Activated T-helper 2 cell treated with anti-CD3 and anti-CD28 coated beads, Interferon-gamma antibody, Interleukin-2, Interleukin-4, amounts not matched to agents 10 μg/mL and 5 μg/mL and 100 μg/mL, durations not matched to agents 14 hours and 24 hours and 36 hours (primary cell): ENCODE measurements at places on chromosomes 16 and 17.

DNA sequence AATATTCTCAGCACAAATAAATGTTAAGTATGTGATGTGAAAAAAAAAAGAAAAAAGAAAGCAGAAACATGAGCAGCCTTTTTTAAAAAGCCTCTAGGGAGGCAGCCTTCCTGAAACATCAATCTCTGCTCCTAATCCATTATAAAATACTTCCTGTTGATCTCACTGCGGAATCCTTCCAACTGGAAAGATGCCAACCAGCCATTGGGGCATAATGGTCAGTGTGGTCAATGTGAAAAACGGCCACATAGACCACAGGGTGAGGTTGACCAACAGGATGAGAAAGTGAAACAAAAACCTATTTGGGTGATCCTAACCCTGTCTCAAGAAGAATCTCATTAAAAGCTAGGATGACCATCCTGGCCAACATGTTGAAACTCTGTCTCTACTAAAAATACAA is 26.1 kb upstream of the ABCA8 start:
- no peak for DNase-seq

- DNase-seq = no peak
Measured at GRCh38 chr16:55470533-55471371, 8.2 kb upstream of the MMP2 start.

DNA sequence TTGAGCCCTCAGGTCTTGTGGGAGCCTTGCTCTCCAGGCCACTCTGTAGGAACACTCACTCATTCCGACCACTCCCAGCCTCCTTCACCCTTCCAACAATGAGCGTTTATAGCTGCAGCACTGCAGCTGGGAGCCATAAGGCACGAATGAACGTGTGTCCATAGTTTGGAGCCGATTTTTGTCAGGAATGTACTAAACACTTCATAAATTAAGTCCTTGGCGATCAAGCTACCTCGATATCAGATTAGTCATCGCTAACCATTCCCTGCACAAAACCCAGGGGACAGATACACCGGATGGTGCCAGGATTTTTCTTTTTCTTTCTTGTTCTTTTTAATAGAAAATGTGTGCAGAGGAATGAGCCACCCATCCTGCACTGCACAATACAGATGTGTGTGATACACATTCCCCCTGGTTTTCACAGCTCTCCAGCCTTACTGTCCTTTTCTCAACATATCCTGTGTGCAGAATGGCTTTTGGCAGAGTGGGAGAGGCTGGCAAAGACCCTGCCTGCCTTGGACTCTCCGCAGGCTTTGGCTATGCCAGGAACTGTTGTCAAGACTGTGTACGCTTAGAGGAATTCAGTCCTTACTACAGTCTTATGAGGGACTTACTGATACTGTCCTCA is 68.4 kb upstream of the ELAC2 start:
- DNase-seq = no peak

DNA sequence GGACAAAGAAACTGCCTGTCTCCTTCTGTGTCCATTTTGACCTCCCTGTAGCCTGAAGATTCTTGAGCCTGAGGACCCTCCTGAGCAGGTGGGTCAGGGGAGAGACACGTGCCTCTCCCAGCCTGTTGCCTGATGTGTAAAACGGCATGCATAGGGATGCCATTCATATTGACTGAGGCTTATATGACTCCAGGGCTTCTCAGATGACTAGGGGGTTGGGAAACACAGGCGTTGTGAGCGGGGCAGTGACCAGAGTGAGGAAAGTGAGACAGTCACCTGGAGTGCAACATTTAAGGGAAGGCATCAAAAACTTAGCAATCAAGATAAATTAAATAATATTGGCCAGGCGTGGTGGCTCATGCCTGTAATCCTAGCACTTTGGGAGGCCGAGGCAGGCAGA is 5.1 kb upstream of the SLC16A5 start:
- no peak for DNase-seq

DNA sequence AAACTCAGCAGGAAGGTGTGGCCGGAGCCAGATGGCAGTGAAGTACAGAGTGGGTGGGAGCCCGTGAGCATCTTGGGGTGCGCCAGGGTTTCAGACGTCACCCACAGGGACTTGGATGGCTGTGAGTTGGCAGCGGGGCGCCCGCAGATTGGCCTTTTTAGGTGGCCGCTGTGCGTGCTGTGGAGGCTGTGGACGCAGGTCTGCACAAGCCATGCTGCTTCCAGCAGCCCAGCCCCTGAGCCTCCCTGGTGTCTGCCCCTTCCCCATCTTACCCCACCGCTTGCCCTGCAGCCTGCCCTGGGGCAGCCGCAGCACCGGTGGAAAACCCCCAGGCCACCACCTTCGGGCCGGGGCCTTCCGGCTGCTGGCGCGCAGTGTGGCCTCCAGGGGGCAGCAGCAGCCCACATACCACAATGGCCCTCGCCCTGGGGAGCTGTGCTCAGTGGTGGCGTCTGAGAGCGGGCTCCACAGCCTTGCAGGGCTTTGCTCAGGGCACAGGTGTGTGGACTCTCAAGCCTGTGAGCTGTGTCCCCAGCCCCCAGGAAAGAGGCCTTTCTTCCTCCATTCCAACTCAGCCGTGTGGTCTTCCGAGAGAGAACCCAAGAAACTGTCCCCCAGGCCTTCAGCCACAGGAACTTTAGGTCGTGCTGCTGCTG is 11.8 kb downstream of the ENDOV start:
- peak; percentile 81 for DNase-seq

GRCh38 chr16:76665571-76666275 is 388.5 kb downstream of the CNTNAP4 start:
- no peak for DNase-seq

DNA sequence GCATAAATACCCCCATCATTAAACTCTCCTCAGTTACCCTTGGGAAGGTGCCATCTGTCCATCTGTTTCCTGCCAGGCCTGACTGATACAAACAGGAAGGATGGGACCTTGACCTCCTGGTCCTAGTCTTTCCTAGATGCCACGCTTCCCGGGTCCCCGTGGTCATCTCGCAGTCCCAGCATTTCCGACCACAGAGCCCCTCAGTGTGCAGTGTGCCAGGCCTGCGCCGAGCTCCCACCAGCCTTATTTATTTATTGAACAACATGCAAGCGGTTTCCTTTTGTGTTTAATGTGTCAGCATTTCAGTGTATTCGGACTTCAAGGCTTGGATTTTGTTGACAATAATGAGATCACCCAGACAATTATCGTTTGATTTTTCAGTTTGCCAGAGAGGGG is 45.6 kb upstream of the NKD1 start:
- no peak for DNase-seq

GRCh38 chr17:13874817-13875216 is 194.5 kb upstream of the COX10 start:
- no peak for DNase-seq

- no peak for DNase-seq
Measured at GRCh38 chr17:1591474-1592090, 29.0 kb upstream of the PITPNA start.

DNA sequence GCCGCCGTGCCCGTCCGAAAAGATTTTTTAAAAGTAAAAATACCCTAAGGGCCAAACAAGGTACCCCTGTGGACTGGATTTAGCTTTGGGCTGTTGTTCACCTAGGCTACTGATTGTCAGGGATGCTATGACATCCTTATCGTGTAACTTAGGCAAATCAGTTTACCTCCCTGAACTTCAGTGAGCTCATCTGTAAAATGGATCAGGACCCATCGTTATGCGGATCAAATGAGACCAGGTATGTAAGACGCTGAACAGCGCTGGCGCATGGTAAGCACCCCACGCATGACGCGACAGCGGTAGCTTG is 658 bp upstream of the ZNF771 start:
- DNase-seq = no peak

DNA sequence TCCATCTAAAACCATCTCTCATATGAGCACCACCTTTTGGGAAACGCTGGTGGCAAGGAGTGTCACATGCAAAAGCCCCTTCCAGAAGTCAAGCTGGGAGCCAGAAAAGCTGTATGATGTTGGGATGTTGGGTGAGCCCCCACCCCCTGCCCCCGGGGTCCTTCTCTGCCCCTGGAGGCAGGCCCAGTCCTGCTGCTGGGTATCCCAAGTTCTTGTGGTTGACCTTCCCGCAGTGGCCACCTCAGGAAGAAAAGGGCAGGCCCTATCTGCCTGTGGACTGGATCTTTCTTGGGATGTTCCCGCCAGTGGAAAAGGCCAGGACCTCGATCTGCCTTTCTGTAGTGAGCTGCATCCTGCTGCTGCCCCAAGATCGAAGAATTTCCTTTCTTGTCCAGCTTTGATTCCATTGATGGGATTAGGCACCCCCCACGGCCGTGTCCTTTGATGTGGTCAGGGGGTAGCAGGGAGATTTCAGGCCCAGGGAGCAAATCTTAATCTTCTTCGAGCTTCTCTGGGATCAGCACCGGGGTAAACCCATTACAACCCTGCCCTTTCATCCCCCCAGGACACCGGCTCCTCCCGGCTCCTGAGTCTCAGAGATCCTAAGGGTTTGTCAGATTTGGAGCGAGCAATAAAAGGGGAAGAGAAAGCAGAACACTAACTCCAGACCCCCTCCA is 165.6 kb downstream of the RAB11FIP4 start:
- DNase-seq = no peak

- no peak for DNase-seq
Measured at GRCh38 chr17:27532269-27533263, 76.3 kb downstream of the KSR1 start.

DNA sequence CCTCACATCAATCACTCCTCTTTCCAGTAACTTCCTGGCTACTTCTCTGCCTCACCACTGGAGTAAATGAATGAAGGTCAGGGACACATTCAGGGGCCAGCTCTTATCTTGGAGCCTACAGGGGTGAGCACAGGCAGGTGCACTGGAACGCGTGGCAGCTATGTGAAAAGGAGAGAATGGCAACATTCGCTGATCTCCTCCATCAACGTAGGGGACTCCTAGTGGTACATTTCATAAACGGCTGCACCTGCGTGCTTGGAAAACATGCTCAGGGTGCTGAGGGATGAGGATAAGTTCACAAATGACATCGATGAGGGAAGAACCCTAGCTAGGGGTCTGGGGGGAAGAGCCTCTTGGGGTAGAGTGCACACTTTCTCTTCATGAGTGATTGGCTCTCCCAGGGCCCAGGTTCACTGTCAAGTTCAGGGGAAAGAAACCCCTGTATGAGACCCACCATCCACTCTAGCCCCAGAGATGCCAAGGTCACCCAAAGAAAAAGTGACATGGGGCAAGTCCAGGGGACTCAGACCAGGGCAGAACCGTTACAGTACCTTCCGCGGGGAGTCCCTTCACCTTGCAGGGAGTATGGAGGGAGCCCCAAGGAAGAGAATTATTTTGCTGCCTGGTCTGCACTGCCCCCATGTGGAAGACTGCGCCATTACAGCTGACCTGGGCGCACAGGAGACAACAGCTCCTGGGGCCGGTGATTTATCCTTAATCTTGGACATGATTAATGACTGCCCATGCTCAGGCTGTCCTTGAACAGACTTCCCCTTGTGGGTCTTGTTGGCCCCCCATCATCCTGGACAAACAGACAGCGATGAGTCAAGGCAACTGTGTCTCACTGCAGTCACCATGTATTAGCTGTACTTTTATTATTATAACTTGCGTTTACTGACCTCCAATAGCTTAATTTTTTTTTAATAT is 30.1 kb downstream of the VAC14 start:
- DNase-seq = peak; percentile 48
